Urinary bladder (tissue), 4 donors: ENCODE measurements at places on chromosomes 6 and 20. TPM values are rescaled to one million over a fixed set of nuclear protein-coding genes. Genes with fewer than 3 reads are reported as not detected.

The ELOVL4 gene
- polyA plus RNA-seq: 3.2 TPM

DNA sequence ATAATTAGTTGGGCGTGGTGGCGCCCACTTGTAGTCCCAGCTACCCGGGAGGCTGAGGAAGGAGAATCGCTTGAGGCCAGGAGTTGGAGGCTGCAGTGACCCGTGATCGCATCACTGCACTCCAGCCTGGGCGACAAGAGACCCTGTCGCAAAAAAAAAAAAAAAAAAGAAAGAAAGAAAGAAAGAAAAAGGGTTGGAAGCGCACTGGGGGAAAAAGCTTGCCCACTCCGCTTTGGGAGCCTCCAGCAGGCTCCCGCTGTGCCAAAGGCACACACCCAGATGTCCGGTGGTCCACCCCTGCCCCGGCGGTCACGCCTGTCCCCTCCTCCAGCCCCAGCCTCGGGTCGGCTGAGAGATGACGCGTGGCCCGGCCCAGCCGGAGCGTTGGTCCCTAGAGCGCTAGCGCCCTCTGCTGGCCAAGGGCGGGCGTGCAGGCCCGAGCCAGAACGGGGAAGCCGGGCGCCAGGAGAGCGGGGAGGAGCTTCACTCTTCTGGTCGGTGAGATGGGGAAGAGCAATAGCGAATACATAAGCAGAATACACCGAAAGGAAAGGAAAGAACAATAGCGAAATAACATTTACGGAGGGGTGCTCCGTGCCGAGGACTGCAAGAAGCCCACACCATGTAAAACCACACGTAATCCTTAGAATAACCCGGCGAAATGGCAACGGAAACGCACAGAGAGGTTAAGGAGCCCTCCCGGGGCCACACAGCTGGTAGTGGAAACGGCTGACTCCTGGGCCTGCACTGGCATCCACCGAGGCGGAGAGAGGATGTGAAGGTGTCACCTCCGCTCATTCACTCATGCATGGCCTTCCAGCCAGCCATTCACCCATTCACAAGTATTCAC, 41.7 kb downstream of the UBE2V1 start:
- peak; percentile 50 for DNase-seq

The PSMF1 gene
- 100 TPM for polyA plus RNA-seq

DNA sequence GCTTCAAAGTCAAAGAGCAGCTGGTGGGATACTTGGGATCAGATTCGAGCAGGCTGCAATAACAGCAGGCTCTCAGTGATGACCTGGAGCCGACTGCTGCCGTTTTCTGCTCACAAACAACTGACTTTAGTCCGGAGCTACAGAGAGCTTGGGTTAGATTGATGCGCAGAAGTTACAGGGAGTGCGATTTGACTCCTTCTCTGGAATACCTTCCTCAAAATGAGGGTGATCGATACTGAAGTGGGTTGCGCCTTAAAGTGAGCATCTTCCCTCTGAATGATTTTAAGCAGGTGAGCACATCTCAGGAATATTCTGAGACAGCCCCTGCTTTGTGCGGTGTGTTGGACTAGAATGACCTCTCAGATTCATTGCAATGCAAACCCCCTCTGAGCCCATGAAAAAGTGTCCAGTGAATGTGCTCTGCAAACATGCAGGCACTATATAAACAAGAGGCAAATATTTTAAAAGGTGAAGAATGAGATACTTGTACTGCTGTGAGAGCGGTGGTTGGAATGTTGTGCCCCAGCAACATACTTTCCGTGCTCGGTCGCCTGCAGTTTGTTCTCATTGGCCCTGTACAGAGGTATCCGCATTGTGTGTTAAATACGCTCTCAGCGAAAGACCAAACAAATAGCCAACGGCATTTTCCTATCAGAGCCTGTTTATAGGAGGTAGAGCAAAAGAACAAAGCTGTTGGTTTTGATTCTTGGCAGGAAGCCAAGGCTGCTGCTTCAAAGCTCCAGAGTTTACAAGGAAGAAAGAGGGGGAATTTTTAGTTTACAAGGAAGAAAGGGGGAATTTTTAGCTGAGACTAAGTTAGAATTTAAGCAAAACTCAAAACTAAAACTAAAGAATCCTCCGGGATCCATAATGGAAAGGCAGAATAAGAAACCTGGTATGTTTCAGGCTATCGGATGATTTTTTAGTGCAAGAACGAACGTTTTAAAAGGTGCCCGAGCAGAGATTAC, 67.7 kb downstream of the PHACTR2 start:
- DNase-seq: peak; percentile 74

DNA sequence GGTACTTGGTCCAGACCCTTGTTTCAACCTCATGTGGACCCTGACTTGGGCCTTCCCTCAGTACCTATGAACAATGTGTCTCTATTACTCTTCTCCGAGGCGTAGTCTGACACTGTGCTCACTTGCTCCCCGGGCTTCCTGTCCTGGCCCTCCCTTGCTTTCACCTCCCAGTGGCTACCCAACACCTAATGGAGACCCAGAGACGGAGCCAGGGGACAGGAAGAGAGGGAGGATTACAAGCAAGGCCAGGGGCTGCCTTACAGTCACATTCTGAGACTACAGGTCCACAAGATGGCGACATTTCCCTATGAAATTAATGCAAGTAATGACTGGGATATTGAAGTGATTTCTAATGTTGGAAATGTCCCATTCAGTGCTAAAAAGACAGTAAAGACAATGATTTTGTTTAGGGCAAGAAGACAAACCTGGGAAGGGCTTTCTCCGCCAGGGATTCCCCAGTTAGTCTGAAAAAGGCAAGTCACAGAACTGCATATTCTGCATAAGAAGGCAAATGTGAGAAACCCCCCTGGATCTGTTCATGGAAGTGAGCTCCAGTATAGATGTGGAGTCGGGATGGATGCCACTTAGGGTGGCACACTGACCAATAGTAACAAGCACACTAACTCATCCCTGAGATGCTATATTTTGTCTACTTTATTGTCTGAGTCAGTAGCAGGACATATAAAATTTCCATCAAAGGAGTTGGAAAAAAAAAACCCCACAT, 44.0 kb upstream of the ZBTB24 start:
- peak; percentile 20 for DNase-seq

- no peak for DNase-seq
Observed at GRCh38 chr20:17024513-17025119, 202.2 kb upstream of the PCSK2 start.

DNA sequence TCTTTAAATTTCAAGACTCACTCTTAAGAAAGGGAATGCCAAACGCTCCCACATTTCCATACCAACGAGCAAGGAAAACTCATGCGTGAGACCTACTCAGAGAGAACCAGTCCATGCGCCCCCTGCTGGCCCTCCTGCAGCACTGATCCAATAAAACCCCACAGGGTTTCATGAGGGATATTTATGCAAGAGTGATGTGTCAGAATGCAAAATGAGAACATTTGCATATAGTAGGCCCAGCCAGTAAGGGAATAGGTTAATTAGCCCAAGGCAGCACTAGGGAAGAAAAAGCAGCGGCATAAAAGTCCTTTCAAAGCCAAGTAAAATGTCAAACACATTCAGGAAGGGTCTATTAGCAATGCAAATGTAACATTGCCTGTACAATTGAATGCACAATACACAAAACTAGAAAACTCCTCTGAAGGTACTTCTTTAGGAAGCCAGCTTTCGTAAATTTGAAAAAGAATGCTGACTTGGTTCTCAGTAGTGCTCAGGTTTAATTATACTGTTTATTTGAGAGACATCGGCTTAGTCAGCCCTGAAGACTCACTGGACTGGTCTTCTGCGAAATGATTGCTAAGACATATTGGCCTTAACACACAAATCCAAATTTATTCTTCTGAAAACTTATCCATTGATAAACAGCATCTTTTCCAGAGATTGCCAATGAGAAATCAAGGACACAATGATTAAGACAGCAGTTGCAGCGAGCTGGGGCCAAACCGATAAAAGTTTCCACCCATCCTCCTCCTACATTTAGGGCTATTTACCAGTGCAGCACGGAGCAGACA, 93.2 kb downstream of the GMPR start:
- no peak for DNase-seq

- no peak for DNase-seq
Observed at GRCh38 chr6:122997541-122998150, 1.6 kb downstream of the CLVS2 start.

- no peak for DNase-seq
Observed at GRCh38 chr6:36633915-36634314, 39.8 kb downstream of the SRSF3 start.

The SCRT2 gene
- not detected for polyA plus RNA-seq

DNA sequence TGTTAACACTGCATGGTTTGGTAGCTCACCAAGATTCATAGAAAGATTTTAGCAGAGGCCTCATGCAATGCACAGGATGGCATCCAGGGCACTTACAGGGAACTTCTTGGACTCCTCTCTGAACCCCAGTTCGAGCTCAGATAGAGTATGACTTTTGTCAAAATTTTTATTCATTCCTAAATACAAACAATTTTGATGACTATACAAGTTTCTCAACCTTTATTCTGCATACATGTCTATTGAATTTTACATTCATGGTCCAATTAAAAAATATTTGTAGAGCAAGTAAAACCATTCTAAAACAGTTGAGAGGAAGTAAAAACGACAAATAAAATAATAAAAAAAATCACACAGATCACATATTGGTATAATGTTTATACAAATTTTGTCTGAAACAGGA, 219.0 kb upstream of the MAN1A1 start:
- DNase-seq: no peak

The BTNL2 gene
- polyA plus RNA-seq: not detected

The BPIFB2 gene
- not detected for polyA plus RNA-seq

The LY86 gene
- 3.9 TPM for polyA plus RNA-seq

DNA sequence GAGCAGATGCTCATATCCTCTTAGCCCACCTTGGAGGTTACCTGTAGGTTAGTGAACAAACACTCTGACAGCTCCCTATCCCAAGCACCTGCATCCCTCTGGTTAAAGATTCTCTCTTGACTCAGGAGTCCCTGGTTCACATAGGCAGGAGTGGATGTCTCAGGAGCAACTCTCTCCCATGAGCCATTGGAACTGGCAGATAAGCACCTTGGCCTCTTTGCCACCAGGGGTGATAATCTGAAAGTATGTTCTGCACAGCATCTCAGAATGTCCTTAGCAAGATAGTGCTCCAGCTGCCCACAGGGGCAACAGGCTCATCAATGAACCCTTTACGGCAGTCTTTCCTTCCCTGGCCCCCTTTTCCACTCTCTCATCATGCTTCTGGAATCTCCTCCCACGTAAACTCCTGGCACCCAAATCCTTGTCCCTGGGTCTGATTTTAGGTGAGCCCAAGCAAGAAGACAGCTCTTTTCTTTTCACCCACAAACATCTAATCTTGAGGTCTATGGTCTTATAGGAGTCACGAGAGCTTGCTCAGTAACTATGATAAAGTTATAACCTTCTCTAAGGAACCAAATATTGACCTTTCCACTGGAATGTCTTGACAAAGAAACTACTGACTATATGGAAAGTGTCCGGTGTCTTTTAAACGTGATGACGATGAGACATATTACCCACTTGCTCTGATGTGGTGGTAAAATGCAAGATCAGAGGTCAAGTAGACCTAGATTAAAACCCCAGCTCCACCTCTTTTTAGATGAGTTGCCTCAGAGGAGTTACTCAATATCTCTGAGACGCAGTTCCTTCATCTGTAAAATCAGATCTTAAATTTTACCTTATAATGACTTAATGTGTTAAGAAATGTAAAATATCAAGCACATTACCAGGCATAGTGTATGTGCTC, 39.8 kb upstream of the ISM1 start:
- DNase-seq: no peak

DNA sequence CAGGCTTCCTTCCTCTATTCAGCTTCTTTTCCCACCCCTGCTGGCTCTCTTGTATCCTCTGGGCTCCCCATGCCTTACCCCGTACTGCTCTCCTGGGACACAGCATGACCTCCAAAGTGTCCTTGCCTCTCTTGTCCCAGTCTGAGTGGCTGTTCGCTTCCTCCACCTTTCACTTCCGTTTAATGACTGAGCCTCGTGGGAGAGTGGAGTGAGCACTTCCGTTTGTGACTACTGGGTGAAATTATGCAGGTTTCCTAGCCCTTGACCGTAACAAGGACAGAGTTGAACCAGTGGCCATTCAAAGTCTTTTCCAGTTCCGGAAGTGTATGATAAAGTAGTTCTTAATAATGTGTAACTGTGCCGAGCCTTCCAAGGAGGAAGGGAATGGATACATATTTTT, 109.2 kb downstream of the ARID1B start:
- DNase-seq: no peak

The ZBTB2 gene
- 10.3 TPM for polyA plus RNA-seq

The SLC22A3 gene
- polyA plus RNA-seq: 9.1 TPM

- no peak for DNase-seq
Observed at GRCh38 chr20:34569598-34569997, 11.1 kb downstream of the MAP1LC3A start.

DNA sequence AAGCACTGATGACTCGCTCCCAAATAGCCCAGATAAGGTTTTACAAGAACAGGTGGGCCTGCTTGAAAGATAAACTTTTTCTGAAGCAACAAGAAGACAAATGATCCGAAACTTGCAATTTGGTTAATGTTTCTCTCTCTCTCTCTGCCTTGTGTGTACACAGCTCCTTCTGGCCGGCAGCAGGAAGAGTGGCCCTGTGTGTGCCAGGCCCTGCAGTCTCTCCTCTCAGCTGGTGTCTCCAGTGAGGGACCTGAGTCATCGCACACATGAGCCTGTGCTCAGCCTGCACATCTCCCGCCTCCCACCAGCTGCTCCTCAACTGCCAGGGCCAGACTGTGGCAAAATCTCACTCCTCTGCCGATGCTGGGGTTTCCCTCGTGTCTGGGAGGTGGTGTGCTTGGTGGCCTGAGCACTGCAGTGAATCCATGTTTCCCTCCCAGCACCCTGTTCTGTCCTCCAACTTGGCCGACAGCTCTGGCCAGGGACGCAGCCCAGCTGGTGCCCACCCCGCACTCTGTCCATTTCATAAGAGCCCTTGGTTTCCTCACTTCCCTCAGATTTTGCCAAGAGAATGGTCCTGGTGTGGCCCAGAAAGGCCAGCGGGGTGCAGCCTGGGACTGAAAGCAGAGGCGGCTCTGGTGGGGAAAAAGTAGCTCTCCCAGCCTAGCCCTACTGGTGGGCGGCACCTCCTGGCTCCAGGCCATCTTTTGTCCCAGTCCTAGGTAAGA, 49.4 kb downstream of the ERMARD start:
- DNase-seq: no peak

- DNase-seq: no peak
Observed at GRCh38 chr6:144816936-144817335, 531.8 kb downstream of the UTRN start.

GRCh38 chr6:10595731-10596664, 74.8 kb downstream of the GCNT2 start:
- no peak for DNase-seq
